NCI-H2081 treated with DMSO at 0.1 percent for 48 hours (cell line): ENCODE measurements at places on chromosomes 5 and 9.

- no peak for DNase-seq
Measured at GRCh38 chr5:64213531-64213930, 47.9 kb downstream of the RNF180 start.

DNA sequence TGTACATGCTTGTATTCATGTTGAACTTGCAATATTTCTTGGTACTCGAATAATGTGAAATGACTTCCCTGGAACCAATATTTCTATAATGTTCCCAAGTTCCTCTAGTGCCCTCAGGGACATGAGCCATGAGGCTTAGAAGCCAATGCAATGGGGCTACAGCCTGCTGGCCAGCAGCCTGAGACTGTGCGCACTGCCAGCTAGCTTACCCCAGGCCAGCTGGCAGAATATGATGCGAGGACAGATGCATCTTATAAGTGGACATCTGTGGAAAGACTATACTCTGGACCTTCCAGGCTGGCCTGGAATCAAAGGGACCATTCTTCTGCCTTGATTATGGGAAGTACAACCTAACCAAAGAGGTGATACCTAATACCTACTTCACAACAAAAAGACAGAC is 1862.0 kb upstream of the ACO1 start:
- DNase-seq = no peak

DNA sequence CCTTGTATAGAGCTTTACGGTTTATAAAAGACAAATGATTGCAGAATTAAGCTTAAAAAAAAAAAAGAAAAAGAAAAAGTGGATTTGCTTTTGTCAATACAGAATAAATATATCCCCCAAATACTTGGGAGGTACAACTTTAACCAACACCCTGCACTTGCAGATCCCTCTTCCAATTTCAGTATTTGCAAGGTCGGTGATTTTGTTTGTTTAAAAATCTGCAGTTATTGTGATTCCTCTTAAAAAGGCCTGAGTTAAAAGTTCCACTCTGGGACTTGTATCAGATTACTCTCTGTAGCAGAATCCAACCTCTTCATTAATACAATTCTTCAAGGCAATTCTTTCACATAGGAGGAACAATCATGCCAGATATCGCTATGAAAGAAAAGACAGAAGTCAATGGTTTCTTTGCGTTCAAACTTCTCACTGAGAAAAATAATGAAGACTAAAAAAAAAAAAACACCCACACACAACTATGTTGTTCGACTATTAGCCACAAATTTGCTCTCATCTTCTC is 400.9 kb downstream of the EBF1 start:
- DNase-seq = no peak

DNA sequence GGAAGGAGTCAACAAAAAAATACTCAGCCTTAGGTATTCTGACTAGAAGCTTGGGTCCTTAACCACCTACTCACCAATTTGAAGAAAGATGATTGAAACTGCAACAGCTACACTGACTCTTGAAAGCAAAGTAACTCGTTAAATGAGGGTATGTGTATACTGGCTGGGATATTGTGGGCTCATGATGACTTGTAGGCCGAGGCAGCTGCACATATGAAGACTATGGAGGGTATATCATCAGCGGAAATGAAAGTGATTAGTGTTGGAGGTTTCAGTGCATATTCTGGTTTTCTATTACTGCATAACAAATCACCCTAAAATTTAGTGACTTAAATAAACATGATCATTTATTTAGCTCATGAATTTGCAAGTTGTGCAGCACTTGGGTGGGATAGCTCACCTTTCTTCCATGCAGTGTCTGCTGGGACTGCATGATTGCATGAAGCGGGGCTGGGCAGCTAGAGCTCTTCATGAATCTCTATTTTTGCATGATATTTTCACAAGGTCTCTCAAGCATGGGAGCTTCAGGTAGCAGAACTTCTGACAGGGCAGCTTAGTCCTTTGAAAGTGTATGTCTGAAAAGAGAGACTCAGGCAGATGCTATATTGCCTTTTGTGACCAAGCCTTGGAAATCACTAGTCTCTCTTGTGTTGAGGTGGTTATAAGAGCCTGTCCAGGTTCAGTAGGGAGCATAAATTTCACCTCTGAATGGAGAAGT is 96.1 kb upstream of the CDKN2B start:
- DNase-seq = no peak

GRCh38 chr9:99362321-99362720 is 140.2 kb downstream of the SEC61B start:
- DNase-seq = no peak

GRCh38 chr5:151458314-151458713 is 10.9 kb downstream of the SLC36A1 start:
- DNase-seq = no peak

GRCh38 chr9:7209016-7209715 is 451.4 kb downstream of the KDM4C start:
- DNase-seq = no peak

GRCh38 chr5:170757182-170757601 is 26.3 kb upstream of the GABRP start:
- DNase-seq = no peak

DNA sequence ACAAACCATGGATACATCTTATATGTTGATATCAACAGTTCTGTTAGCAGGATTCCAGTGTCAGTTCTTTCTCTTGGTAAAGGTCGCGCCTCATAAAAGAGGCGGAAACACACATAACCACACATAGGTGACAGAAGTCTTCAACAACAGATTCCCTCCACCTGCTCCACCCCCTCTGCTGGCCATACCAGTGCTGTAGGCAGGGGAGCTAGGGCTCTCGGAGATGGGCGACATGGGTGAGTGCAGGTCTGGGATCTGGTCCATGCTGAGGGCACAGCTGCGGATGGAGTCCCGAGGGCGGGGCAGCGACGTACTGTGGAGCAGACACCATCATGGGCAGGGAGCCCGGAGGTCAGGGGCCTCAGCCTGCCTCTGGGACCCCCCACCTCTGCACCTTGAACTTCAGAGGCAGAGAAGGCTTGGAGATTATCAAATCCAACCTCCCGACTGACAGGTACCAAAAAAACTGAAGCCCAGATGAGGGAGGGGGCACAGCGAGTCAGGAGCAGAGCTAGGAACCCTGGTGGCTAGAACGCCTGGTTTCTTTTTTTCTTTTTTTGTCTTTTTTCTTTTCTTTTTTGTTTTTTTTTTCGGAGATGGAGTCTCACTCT is 12.0 kb upstream of the TOR2A start:
- no peak for DNase-seq

- no peak for DNase-seq
Measured at GRCh38 chr9:131396626-131397025, 2.7 kb downstream of the PRRC2B start.

GRCh38 chr5:128763321-128763720 is 202.0 kb upstream of the SLC27A6 start:
- DNase-seq = no peak

GRCh38 chr5:31124026-31124425 is 69.5 kb upstream of the CDH6 start:
- no peak for DNase-seq
